OCI-LY7 (cell line): ENCODE measurements at places on chromosomes 4 and X. TPM values are rescaled to one million over a fixed set of nuclear protein-coding genes. Genes with fewer than 3 reads are reported as not detected.
A peak's percentile ranks its signal among the peaks of the same experiment; 100 is the strongest.

Gene PDZD4
- not detected in 2 replicates for total RNA-seq

Gene ARX
- total RNA-seq, result 0.11 TPM in 1 of 2 replicates, not detected in the other

Gene PHOX2B
- not detected in 2 replicates for total RNA-seq

Gene RAB33A
- total RNA-seq, result 0.68 and 2.1 TPM in 2 replicates

Gene PGM2
- 106 and 108 TPM in 2 replicates for total RNA-seq

Gene ADAMTS3
- total RNA-seq, result not detected in 2 replicates

Gene KDR
- total RNA-seq, result not detected in 2 replicates

DNA sequence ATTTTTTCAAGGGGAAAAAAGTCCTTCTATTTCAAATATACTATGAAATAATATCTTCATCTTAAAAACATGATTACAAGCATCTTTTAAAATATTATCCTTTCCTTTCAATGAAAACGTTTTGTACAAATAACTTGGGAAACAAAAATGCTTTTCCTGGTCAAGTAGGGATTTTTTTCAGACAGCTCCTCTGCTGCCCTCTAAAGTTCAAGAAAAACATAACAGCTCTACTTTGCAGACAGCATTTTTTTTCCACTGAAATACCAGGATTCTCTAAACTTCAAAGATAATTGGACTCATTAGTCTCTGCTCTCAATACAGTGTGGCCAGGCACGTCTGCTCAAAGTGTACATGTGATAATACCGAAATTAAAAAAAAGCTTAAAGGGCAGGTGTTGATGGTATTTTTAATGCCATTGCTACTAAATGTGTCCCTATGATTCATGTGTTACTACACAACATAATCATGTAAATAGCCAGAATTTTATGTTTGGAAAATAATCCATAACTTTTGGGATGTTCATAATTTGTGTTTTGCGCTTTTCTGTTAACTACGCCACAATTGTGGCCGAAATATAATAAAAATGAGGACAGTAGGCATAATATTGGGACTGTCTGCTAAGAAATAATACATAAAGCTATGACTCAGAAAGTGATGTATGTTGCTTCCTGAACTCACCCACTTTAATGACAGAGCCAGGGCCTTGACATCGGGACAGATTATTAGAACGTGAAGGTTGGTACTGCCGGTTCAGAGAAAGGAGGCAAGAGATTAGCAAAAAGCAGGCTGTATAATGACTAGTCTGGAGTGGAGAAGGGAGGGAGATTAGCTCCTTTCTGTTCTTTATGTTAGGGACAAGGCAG lies 478.9 kb downstream of the KCNIP4 start:
- DNase-seq, result peak; percentile 4

DNA sequence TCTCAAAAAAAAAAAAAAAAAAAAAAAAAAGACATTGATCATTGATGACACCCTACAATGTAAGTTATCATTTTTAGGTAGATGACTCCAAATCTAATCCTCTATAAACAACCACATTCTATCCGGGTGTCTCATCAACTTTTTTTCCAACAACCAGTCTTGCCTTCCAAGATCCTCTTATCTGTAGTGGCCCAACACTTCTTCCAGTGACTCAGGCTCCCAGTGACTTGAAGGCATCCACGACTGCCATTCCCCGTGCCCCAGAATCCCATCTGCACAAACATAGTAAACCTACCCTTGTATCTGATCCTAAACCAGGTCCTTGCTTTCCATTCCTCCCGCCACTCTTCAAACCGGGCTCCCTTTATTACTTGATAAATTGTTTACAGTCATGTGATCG lies 15.6 kb upstream of the TSPAN5 start:
- no peak for DNase-seq

GRCh38 chr4:182805321-182805720 lies 111.9 kb downstream of the DCTD start:
- no peak for DNase-seq

DNA sequence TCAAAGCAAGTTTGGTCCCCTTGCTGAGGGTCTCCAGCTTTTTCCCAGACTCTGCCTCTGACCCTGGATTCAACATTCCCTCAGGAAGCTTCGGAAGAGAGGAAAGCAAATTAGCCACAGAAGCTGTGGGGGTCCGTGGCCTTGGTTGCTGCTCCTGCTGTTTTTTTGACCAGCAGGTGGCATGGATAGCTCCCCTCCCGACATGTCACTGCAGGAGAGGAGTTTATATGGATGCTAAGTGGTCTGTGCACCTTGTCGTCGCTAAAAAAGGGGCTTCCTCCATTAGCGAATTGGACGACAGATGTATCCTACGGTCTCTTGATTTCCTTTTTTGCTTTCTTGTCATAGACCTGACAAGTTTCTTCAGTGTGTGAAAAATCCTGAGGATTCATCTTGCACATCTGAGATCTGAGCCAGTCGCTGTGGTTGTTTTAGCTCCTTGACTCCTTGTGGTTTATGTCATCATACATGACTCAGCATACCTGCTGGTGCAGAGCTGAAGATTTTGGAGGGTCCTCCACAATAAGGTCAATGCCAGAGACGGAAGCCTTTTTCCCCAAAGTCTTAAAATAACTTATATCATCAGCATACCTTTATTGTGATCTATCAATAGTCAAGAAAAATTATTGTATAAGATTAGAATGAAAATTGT lies 70.2 kb downstream of the CD38 start:
- DNase-seq, result no peak

- no peak for DNase-seq
Observed at GRCh38 chr4:26033389-26033788, 119.4 kb downstream of the SMIM20 start.

GRCh38 chrX:44253575-44253942 lies 89.9 kb downstream of the EFHC2 start:
- no peak for DNase-seq

DNA sequence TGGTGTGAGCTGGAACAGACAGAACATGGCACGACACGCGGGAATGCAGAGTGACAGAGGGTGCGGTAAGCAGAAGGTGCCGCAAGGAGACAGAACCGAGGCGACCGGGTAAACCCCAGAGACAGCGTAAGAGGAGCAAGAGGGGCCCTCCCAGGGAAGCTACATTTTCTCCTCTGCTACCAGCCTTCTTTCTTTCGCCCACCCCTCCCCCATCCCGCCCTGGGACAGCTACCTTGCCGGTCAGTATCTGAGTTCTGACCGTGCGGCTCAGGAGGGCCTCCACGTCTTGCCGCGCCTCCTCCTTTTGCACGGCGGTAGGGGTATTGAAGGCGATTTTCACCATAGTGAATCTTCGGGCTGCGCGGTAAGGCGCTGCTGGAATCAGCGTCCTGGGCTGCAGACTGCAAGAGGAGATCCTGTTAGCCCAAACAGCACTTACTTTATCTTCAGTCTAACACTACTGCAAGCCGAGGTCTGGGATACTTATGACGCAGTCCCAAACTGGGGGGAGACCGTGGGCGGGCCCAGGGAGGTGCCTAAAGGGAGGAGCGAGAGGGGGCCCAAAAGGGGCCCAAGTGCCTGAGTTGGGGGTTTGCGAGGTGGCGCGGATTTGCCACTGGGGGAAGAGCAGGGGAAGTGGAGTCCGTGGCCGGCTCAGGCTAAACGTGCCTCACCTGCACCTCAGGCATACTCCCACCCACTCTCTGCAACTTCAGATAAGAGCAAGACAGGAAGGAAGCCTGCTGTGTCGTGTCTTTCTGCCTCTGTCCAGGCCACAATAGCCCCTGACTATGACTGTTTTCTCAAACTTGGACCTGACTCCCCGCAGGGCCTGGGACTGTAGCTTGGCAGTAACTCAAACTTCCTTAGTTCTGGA lies at the start of gene ITM2A:
TSS of gene ITM2A (minus strand) at position 462 of the 877 bp plus-strand sequence. CDS start at position 343, 119 bp downstream.
- DNase-seq, result no peak

DNA sequence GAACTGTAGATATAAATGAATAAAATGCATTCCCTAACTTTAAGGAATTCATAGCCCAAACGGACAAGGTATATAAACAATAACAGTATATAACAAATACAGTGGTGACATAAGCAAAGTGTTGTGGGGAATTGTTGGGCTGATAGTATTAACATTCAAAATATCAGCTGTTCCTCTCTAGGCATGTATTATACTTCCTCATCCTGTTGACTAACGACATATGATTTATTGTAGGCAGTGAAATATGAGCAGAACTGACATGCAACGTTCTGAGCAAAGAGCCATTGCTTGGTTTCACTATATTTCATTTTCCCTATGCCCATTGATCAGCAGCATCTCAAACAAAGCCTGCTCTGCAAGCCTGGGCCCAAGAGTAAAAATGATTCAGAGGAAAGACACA lies 143.9 kb downstream of the PTCHD1 start:
- DNase-seq, result no peak

GRCh38 chr4:58477950-58478349 lies 1367.8 kb upstream of the IGFBP7 start:
- DNase-seq, result no peak

DNA sequence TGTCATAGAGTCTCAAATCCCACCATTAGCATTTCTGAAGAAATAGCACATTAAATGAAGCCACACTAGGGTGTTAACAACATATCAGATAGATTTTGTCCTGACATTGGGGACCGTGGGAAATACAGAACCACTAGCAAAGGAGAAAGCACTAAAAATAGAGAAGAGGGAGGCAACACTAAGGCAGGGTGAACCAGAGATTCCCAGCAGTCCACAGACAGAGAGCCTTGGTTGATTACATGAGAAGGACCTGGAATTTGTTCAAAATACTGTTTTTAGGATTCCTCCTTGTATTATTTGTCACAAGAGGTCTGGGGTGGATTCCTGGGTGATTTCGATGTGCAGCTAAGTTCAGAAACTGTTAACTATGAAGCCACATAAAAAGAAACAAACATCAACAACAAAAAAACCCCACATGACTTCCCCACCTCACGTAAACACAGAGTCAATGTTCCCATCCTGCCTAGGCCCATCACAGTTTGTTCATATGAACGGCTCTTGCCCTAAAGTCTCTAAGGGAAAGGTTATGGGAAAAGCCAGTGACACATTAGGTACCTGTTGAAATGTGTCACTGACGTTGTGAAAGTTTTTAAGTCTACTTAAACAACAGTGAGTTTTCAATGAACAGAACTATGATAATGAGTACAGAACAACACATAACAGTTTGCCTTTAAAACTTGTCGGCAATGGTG lies 23.6 kb upstream of the GRSF1 start:
- DNase-seq, result no peak

- no peak for DNase-seq
Observed at GRCh38 chrX:7985568-7985967, 58.4 kb upstream of the PNPLA4 start.

- DNase-seq, result no peak
Observed at GRCh38 chrX:39691724-39692123, 406.0 kb downstream of the BCOR start.

DNA sequence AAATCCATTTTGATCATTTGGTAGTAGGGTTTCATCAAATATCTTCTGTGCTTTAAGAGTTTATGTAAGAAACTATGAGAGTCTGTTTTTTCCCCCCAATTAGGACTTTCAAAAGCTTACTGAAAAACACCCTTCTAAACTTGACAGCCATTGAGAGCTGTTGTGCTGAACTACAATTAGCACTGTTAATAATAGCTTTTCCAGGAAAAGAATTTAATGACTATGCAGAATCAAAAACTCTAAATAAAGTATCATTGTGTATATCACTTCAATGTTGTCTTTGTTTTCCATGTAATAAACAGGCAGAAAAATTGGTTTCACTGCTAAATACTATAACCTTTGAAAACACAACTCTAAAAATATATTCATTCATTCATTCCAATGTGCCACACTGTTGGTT lies 121.4 kb upstream of the PDE5A start:
- no peak for DNase-seq

DNA sequence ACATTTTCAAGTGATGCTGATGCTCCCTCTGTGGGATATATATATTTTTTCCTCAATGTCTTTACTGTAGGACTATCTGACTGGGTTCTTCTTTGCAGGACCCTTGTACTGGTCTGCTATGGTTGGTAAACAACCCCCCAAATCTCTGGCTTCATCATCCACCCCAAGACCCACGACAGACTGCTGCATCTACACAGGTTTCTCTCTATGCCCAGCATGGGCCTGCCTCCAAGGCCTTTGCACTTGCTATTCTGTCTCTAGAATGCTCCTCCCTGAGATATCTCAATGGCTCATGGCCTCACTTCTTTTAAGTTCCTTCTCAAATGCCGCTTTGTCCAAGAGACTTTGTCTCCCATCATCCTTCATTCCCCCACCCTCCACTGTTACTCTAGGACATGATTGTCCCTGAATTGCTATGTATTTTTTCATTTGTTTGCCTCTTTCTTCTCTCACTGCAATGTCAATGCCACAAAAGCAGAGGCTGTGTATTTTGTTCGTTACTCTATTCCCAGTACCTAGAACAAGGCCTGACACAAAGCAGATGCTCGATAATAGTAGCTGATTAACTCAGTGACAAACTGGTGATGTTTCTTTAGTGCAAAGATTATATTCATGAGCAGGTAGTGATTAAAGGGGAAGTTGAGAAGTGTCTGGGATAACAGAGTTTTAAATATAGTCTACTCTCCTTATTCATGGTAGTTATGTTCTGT lies 6.6 kb downstream of the EVC start:
- no peak for DNase-seq

DNA sequence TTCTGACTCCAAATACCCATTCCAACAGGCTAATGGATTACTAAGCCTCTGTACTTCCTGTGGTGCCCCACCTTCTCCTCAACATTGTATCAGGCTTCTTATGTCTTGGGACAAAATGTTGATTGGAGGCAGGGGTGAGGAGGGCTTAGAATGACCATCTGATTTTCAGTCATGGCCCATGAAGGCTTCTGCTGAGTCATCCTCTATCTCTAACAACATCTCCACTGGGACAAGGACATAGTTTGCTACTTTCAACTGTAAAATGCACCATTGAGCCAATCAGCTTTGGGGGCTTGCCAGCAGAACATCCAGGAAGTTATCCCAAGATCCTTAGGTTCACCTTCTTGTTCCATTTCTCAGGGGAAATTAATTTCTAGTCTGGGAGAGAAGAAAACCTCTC lies 29.5 kb downstream of the MAGEB17 start:
- no peak for DNase-seq

DNA sequence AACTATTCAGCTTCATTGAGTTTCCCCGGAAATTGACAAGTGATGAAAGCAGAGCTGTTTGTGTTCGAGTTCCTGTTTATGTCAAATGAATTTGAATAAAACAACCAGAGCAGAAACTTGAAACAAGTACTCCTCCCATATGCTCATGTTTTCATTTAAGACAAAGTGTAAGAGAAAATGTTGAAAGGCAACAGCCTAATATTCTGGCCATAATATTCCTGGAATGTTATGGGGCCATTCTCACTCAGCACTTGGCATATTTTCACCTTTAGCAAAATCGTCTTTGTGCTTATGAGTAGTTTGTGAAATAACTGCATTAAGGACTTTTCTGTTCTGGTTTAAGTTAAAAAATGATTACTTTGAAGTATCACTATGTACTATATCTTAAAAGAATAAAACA lies 276.0 kb upstream of the FAT1 start:
- DNase-seq, result no peak

GRCh38 chr4:123744664-123745290 lies 348.2 kb downstream of the SPRY1 start:
- DNase-seq, result no peak

GRCh38 chrX:129523079-129523911 lies at the start of gene SMARCA1:
SMARCA1 (minus strand) TSS chrX:129523490; CDS start chrX:129523370, 120 bp downstream.
- no peak for DNase-seq

DNA sequence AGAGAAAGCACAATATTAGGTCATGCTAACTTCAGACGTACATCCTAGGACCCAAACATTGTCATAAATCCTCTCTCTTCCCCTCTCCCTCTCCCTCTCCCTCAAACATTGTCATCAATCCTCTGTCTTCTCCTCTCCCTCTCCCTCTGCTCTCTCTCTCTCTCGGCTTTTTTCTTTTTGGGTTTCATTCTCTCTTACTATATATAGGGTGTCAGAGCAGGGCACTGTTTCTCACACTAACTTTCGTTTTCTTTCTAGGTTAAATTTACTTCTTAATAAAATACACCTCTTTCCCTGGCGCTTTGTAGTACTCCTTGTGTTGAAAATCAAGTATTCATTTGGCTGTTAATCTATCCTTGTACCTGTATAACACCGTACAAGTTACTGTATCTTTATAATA lies 37.0 kb upstream of the HERC5 start:
- no peak for DNase-seq
